ENCODE measurements at places on chromosomes 16 and 17.

GRCh38 chr17:46796524-46796923 is 22.0 kb downstream of the WNT3 start:
- no peak for DNase-seq

GRCh38 chr17:45336390-45337182 is 19.8 kb upstream of the MAP3K14 start:
- no peak for DNase-seq

DNA sequence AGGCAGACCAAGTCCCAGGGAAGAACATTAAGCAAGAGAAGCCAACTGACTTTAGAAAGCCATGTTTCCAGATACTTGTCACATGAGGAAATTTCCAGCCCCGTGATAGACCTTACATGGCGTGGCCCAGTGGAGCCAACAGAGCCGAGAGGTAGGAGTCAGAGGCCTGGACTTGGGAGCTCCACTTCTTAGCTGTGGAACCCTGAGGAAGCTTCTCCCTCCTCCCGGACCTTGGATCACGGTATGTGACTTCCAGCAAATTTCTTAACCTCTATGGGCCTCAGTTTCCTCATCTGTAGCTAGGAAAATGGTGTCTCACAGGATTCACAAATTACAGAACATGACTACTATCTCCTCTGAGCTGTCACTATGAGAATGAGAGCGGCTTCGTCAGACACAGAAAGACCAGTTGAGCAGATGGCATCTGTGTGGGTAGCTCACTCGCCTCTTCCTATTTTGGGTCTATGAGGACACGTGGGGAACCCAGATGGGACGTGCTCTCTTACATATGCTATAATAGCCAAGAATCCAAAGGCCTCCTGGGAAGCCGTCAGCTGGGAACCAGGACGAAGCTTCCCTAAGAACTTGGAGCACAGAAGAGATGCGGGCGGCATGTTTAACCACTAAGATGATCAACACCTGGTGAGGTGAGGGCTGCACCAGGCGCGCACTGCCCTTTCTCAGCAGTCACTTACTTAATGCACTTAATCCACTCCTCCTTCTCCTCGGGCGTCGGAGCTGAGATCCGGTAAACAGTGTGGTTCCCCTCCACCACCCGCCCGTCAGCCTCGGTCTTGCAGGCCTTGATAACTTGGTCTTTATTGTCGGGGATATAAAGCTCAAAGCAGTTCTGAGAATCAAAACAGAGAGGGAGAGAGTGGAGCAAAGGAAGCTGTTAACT is 102.3 kb downstream of the CYTH1 start:
- DNase-seq, result no peak

- no peak for DNase-seq
These were observed 12.8 kb upstream of the KCNJ18 start for GRCh38 chr17:21679256-21680146.

DNA sequence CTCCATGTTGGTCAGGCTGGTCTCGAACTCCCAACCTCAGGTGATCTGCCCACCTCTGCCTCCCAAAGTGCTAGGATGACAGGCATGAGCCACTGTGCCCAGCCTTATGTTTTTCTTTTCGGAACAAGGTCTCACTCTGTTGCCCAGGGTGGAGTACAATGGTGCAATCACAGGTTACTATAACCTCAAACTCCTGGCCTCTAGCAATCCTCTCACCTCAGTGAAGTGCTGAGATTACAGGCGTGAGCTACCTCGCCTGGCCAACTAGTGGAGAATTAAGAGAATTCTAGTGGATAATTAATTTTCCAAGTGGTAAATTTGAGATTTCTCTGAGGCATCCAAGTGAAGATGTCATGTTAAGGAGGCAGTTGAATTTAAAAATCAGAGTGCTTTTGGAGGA is 2.9 kb upstream of the FBXO47 start:
- no peak for DNase-seq

GRCh38 chr16:67246756-67247191 is 507 bp downstream of the FHOD1 start:
- peak; percentile 70 for DNase-seq

DNA sequence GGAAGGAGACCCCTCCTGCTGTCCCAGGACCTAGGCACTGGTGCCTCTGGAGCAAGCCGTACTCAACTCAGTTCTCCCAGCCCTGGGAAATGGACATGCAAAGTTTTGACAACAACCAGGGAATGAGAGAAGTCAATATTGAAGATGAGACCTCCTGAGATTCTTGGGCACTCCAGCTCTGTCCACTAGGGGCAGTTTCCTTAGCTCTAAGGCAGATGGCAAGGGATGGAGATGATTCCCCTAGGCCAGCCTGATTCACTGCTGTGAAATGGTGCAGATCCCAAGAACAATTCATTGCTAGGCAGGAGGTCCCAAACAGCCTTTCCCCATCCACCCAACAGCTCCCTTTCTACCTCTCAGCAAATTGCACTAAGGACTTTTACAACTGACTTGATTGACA is 20.5 kb upstream of the SDR42E2 start:
- no peak for DNase-seq

DNA sequence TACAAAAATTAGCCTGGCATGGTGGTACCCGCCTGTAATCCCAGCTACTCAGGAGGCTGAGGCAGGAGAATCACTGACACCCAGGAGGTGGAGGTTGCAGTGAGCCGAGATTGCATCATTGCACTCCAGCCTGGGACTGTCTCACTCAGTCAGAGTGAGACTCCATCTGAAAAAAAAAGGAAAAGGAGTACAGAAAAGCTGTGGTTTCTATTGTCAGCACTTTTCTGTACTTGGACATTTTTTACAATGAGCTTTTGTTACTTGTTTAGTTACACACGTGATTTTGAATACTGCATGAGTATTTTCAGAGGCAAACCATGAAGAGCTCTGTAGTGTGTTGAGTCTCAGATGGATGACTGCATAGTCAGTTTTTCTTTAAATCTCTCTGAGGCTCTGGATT is 26.3 kb downstream of the ZC3H18 start:
- no peak for DNase-seq

GRCh38 chr16:24988593-24989338 is 26.4 kb downstream of the ARHGAP17 start:
- no peak for DNase-seq

DNA sequence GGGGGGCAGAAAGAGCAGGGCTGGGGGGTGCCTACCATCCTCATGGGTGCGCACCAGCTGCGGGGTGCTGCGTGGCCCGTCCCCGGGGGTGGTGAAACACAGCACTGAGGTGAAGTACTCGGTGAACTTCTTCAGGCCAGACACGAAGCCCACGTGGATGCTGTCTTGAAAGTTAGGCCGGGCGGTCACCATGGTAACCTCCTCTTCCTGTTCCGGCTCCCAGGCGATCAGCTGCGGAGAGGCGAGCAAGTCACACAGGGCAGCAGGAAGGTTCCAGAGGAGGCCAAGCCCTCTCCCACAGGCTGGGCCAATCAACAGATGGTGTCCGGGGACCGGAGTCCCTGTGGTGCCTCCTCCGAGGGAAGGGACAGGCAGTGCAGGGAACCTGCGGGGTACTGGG is 90.1 kb upstream of the CDC42EP4 start:
- DNase-seq, result peak; percentile 32

GRCh38 chr16:62254372-62254771 is 218.1 kb upstream of the CDH8 start:
- DNase-seq, result no peak

GRCh38 chr17:73284354-73284753 is 22.7 kb upstream of the CPSF4L start:
- DNase-seq, result no peak

GRCh38 chr17:57898487-57899311 is 48.9 kb upstream of the MRPS23 start:
- DNase-seq, result peak; percentile 85
